Sigmoid colon (tissue), 7 donors: ENCODE measurements at places on chromosomes 12 and 14. TPM values are rescaled to one million over a fixed set of nuclear protein-coding genes. Genes with fewer than 3 reads are reported as not detected.
A peak's percentile ranks its signal among the peaks of the same experiment; 100 is the strongest.

- no peak for DNase-seq
Observed at GRCh38 chr14:97027256-97027999, 230.2 kb downstream of the VRK1 start.

GRCh38 chr12:59040656-59041055 is 120.4 kb upstream of the LRIG3 start:
- peak; percentile 61 for DNase-seq

GRCh38 chr12:131421509-131422186 is 289.2 kb upstream of the SFSWAP start:
- no peak for DNase-seq

DNA sequence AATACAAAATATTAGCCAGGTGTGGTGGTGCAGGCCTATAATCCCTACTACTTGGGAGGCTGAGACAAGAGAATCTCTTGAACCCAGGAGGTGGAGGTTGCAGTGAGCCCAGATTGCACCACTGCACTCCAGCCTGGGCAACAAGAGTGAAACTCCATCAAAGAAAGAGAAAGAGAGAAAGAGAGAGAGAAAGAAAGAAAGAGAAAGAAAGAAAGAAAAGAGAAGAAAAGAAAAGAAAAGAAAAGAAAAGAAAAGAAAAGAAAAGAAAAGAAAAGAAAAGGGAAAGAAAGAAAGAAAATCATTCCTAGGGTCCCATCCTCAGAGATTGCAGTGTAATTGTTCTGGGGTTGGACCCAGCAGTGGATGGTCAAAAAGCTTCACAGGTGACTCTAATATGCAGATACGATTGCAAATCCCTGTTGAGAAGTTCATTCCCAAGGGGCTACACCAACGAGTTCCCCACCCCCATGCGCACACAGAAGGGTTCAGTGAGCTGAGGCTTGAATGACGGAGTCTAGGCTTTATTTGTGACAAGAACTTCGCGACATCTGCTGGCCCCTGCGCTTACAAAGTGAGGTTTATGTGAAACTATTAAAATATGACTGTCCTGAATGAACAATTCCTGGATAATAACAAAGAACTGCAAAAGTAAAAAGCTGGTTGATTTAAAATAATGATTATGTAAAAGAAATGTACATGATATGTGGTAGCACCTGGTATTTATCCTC is 17.4 kb upstream of the RNASE12 start:
- no peak for DNase-seq

The TMTC1 gene
- polyA plus RNA-seq: 0.46 TPM
